Myometrial cell (primary cell): ENCODE measurements at places on chromosomes 2 and 18. TPM values are rescaled to one million over a fixed set of nuclear protein-coding genes. Genes with fewer than 3 reads are reported as not detected.

UGT1A4 gene
- total RNA-seq: not detected in 2 replicates

CHRNA1 gene
- not detected in 2 replicates for total RNA-seq

IL18RAP gene
- not detected in 2 replicates for total RNA-seq

CLASP1 gene
- 22.3 and 25.1 TPM in 2 replicates for total RNA-seq

RGPD4 gene
- total RNA-seq: not detected in 2 replicates

AQP12A gene
- total RNA-seq: not detected in 2 replicates

ARHGAP25 gene
- 9.4 and 12.1 TPM in 2 replicates for total RNA-seq

RNF125 gene
- total RNA-seq: 0.86 and 1.1 TPM in 2 replicates

LRATD1 gene
- total RNA-seq: 1.4 and 3.5 TPM in 2 replicates

AQP12B gene
- not detected in 2 replicates for total RNA-seq

ATP6V1B1 gene
- under 0.01 TPM in 1 of 2 replicates, not detected in the other for total RNA-seq

NYAP2 gene
- total RNA-seq: not detected in 2 replicates

ATOH8 gene
- total RNA-seq: 1.2 and 7.4 TPM in 2 replicates

RAD51AP2 gene
- not detected in 2 replicates for total RNA-seq

KCNG2 gene
- total RNA-seq: 1.2 and 3.0 TPM in 2 replicates

SLC25A52 gene
- not detected in 2 replicates for total RNA-seq

UPP2 gene
- total RNA-seq: not detected in 2 replicates

ST6GAL2 gene
- total RNA-seq: 0.18 and 0.58 TPM in 2 replicates

CYP26B1 gene
- total RNA-seq: 0.18 and 0.29 TPM in 2 replicates

SPHKAP gene
- total RNA-seq: not detected in 2 replicates

GNAL gene
- 0.29 TPM in 1 of 2 replicates, not detected in the other for total RNA-seq

RASGRP3 gene
- total RNA-seq: 2.3 and 4.8 TPM in 2 replicates

PRSS56 gene
- not detected in 2 replicates for total RNA-seq

MOGAT1 gene
- not detected in 2 replicates for total RNA-seq

C2orf69 gene
- 11.2 and 12.7 TPM in 2 replicates for total RNA-seq

TM4SF20 gene
- total RNA-seq: not detected in 2 replicates

CNGA3 gene
- total RNA-seq: not detected in 2 replicates
